ENCODE measurements at places on chromosomes 7 and 10. TPM values are rescaled to one million over a fixed set of nuclear protein-coding genes. Genes with fewer than 3 reads are reported as not detected.

Gene LIPJ
- total RNA-seq: not detected

Gene GNGT1
- total RNA-seq: not detected

Gene LMOD2
- not detected for total RNA-seq

Gene OR13A1
- total RNA-seq: 0.04 TPM

Gene NME8
- total RNA-seq: not detected

Gene KLF14
- total RNA-seq: not detected

Gene INTS1
- total RNA-seq: 62.9 TPM

Gene PRXL2A
- not detected for total RNA-seq

Gene ATP6V0A4
- 0.86 TPM for total RNA-seq

Gene SPDYE5
- total RNA-seq: not detected

Gene SEM1
- total RNA-seq: 263 TPM

Gene AP3M1
- total RNA-seq: 129 TPM

Gene ZNF479
- total RNA-seq: not detected

Gene SLC16A9
- 12.8 TPM for total RNA-seq

Gene ANKRD30A
- total RNA-seq: 0.12 TPM

Gene RASA4B
- 10.2 TPM for total RNA-seq

Gene CLDN3
- 51.6 TPM for total RNA-seq

Gene SYCE1
- total RNA-seq: not detected

Gene MMD2
- not detected for total RNA-seq

Gene CDH23
- not detected for total RNA-seq

Gene MOGAT3
- not detected for total RNA-seq

Gene COL17A1
- total RNA-seq: 1.6 TPM
